ENCODE measurements at places on chromosomes 3 and 15.

DNA sequence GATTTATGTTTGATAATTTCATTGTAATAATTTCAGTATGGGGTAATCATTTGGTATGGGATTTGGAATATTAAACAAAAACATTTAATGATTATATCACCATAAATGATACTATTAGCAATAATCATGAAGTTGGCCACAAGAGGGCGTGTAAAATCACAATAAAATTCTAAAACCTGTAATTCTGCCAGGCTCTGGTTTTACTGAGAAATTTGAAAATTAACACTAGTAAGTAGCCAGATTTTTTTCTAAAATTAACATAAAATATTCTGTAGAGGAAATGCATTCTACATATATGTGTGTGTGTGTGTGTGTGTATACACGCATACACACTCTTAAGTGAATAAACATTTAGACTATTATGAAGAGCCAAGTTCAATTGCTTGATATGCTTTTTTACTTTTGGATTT is 40.5 kb downstream of the FEZF2 start:
- no peak for DNase-seq

DNA sequence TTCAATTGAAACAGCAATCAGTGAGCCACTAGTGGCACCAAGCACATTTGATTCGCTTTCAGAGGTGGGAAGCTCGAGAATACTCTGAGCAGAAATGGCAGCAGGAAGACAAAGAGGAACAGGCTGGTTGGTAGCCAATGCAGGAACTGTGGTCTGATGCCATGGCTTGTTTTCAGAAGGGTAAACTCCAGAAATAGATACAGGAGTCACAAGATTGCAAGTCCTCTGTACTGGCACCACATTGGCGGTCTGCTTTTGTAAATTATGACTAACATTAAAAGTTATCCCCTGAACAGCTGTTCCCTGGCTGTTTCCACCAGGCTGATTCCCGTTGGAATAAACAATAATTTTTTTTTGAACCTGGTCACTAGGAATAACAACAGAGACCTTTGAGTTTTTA is 35.5 kb downstream of the USF3 start:
- DNase-seq, result no peak

GRCh38 chr15:52417521-52417920 is 111.2 kb downstream of the MYO5A start:
- DNase-seq, result no peak

GRCh38 chr15:45802140-45802539 is 167.3 kb downstream of the SQOR start:
- no peak for DNase-seq

DNA sequence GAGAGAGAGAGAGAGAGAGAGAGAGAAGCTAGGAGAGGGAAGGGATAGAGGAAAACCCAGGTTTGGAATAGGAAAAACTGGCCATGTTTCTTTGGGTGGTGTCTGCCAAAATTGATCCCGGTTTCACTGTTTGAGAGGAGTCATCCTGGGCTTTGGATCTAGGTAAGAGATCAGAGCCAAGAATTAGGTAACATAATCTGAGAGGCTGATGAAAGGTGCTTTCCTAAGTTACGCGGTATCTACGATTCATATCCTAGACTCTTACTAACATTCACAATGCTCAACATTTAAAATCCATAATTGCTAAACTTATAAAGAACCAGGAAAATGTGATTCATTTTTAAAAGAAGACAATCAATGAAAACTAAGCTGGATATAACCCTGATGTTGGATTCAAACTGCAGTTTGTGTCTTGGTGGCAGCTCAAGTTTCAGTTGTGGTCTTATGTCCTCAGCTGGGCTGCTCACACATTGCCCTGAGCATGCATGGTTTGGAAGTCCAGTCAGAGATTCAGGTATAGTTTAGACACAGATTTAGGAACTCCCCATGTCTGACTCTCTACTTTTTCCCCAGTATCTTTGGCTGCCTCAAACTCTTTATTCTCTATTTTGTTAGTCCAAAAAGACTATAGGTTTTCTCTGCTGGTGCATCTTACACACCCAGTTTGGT is 42.5 kb upstream of the FMN1 start:
- DNase-seq, result no peak

GRCh38 chr15:87326269-87326668 is 930.3 kb downstream of the NTRK3 start:
- no peak for DNase-seq

DNA sequence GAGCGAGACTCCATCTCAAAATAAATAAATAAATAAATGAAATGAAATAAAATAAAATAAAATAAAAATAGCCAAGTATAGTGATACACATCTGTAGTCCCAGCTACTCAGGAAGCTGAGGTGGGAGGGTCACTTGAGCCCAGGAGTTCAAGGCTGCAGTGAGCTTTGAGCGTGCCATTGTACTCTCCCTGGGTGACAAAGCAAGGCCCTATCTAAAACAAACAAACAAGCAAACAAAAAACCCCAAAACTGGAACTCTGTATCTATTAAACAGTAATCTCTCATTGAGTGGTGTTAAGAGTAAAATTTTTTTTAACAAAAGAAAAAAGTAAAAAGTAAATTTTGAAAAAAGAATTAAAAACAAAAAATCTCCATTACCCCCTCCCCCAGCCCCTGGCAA is 20.8 kb downstream of the EPM2AIP1 start:
- no peak for DNase-seq

DNA sequence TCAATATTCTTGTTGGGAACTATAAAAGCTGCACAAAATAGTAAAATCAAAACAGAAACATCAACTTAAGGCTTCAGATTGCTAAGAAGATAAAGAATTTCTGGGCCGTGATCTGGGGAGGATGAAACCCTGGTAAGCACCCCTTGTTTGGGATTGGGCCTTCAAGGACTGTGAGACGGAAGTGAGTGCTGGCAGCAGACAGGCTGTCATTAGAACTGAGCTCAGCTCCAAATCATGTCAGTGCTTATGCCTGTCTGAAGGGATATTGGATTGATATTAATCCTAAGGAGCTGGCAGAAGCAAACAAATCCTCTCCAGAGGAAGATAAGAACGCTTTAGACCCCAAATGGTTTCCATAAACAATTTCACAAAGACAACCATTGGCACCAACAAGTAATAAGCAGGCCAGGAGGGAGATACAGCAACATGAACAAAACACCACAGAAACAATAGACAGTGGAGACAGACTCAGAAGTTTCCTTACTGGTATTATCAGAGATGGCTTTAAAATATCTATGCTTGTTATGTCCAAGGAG is 72.6 kb upstream of the CTXND1 start:
- no peak for DNase-seq

DNA sequence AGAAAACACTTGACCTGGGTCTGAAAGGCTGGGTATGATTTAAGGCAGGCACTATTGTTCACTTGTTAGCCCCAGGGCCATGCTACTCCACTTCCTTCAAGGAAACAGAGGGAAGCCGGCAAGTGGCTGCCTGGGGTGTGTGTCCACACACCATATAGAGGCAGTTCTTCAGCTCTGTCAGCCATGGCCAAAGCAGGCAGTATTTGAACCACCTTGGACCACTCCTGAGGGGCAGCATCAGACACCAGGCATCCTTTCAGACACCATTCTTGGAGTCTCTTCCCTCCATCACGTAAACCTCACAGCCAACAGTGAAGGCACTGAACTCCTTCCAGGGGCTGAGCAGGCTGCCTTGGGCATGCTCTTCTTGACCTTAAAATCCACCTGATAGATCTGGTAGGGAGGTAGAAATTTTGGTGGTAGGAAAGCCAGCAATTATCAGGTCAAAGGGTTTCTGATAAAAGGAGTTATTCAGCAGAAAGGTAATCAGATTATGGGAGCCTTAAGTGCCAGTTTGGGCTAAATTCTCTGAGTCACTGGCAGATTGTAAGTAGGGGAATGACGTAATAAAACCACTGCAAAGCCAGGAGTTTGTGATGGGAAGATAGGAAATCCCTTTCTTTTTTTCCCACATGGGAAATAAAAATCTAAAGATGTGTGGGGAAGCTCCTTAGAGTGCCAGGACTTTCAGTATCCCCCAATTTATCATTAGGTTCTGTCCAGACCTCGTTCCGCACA is 20.2 kb downstream of the TGFBR2 start:
- no peak for DNase-seq

- DNase-seq, result no peak
Observed at GRCh38 chr15:91308199-91308598, 208.1 kb downstream of the SV2B start.

All from stimulated activated CD8-positive, alpha-beta memory T cell treated with anti-CD3 and anti-CD28 coated beads, Interleukin-4, amount 100 ng/mL, for 1 hour (primary cell).